ENCODE measurements at places on chromosomes 2 and 18.

- no peak for DNase-seq
Observed at GRCh38 chr18:43278355-43278754, 1.1 kb upstream of the SYT4 start.

- no peak for DNase-seq
Observed at GRCh38 chr18:55433648-55434047, 154.3 kb downstream of the TCF4 start.

- DNase-seq, result peak; percentile 97
Observed at GRCh38 chr18:45566025-45566740, 49.1 kb upstream of the SLC14A2 start.

GRCh38 chr2:99569386-99569785, 79.6 kb upstream of the REV1 start:
- no peak for DNase-seq

Measured in fibroblast of upper back skin (primary cell).